ENCODE measurements at places on chromosomes 7 and 10. TPM values are rescaled to one million over a fixed set of nuclear protein-coding genes. Genes with fewer than 3 reads are reported as not detected.

The GRM8 gene
- polyA plus RNA-seq = not detected

The CNTNAP2 gene
- 47.3 TPM for polyA plus RNA-seq

The TFEC gene
- 14.7 TPM for polyA plus RNA-seq

The VSTM2A gene
- polyA plus RNA-seq = not detected

The KLF14 gene
- polyA plus RNA-seq = 0.11 TPM

The CPVL gene
- 1.6 TPM for polyA plus RNA-seq

The AKR1C4 gene
- polyA plus RNA-seq = not detected

The PTPRZ1 gene
- not detected for polyA plus RNA-seq

The CCDC7 gene
- 3.9 TPM for polyA plus RNA-seq

The HECW1 gene
- not detected for polyA plus RNA-seq

The GIMAP8 gene
- 1.4 TPM for polyA plus RNA-seq

The MMD2 gene
- not detected for polyA plus RNA-seq

The LIPJ gene
- polyA plus RNA-seq = not detected

The LDB3 gene
- polyA plus RNA-seq = 0.13 TPM

The TMEM229A gene
- not detected for polyA plus RNA-seq

The ADCYAP1R1 gene
- not detected for polyA plus RNA-seq

The TFPI2 gene
- polyA plus RNA-seq = not detected

The CFAP46 gene
- not detected for polyA plus RNA-seq

The MYL7 gene
- not detected for polyA plus RNA-seq

The FGFR2 gene
- not detected for polyA plus RNA-seq

The RTKN2 gene
- 0.05 TPM for polyA plus RNA-seq

The NUDT13 gene
- 1.3 TPM for polyA plus RNA-seq

The MYPN gene
- not detected for polyA plus RNA-seq

The MEOX2 gene
- not detected for polyA plus RNA-seq

The AMPH gene
- polyA plus RNA-seq = not detected

All from IgD-negative memory B cell (primary cell).